ENCODE measurements at places on chromosomes 16 and 17.

GRCh38 chr17:33438578-33438977, 145.5 kb upstream of the ASIC2 start:
- DNase-seq = no peak

DNA sequence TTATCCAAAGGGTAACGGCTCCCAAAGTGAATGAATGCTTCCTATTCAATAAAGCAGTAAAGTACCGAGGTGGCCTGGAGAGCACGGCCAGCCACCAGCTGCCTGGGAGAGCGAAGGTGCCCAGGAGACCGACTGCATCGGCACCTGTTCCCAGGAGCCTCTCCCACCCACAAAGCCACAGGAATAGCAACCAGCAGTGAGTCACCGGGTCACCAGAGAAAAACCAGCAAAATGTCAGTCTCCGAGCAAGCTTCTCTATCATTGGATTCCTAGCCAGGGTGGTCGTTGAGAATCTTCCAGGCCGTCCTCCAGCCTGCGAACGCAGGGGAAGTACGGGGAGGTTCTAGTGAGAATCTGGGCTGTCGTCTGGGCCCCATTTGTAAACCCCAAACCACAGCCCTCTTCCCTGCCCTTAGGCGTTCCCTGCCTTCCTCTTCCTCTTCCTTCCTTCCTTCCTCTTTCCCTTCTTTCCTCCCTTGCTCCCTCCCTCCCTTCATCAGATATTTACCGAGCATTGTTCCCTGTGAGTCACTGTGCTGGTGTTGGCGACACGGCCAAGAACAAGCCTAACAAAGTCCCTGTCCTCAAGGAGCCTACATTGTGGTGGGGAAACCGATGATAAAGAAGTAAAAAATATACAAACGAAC, 114.6 kb downstream of the SLC39A11 start:
- no peak for DNase-seq

- no peak for DNase-seq
These were observed 10.2 kb downstream of the CNTNAP1 start for GRCh38 chr17:42692489-42692888.

DNA sequence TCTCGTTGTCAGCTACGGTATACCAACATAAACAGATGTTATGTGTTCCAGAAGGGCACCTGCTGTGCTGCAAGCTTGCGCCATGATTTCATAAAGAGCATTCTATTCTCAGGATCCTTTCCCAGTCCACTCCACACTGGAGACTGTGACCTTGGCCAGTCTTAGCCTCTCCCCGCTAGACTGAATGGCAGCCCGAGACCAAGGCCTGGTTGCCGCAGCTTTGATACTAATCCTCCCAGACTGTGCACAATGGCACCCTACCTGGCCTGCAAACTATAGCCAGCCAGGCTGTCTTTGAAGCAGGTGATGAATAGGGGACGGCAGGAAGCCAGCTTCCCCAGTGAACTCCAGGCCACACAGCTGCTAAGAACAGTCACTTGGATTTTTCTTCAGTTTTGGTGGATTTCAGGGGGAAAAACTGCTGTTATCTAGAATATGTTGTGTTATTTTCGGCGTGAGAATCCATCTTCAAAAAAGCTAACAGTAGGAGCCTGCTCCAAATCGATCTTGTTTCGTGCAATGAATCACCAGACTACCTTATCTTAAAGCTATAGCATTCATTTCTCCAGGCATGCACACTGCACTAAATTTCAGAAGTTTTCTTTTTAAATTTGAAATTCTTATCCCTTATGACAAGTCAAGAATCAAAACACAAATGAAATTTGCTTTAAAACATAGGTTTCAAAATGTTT, 289.0 kb downstream of the CEP112 start:
- DNase-seq = no peak

- no peak for DNase-seq
These were observed 51.7 kb upstream of the LGALS9 start for GRCh38 chr17:27579304-27579703.

DNA sequence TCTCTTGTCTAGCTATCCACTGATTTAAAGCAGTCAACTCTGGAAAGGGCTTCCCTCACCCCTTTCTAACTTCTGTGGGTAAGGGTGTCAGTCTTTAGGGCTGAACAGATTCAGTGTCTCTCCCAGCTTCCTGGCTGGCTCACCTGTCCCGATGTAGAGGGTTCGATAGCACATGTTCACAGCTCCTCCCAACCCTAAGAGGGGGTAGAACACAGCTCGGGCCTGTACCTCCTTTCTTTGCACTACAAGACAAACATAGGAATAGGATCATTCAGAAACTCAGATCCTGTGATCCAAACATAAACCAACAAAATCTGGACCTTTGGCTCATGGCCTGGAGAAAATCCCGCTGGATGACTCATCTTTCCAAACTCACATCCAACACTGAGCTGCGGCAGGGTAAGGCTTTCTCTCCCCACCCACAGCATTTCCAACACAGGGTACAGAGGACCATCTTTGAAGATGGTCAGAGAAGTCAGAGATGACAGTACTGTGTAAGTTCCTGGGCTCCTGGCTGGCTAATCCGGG, 5.8 kb upstream of the DHRS13 start:
- no peak for DNase-seq

DNA sequence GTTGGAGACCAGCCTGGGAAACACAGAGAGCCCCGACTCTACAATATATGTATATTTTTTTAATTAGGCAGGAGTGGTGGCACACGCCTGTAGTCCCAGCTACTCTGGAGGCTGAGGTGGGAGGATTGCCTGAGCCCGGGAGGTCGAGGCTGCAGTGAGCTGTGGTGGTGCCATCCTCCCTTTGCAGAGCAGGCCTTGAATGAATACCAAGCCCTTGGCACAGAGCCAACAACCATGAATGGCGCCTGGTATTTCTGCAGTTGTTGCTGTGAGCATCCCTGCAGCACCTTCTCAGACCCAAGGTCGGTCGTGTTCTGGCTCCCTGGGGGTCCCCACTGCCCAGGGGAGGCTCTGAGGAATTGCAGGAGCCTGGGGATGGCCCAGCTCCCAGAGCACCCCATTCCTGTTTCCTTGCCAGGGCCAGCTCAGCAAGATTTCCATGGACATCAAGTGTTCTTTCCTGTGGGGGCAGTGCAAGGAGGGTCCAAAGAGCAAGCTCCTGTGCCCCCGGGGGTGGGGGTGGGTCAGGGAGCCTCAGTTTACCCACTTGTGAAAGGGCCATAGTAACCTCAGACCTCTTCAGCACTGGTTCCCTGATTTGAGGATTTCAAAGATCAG, 25.6 kb upstream of the RMI2 start:
- no peak for DNase-seq

GRCh38 chr17:44355642-44356099, 8.0 kb downstream of the FAM171A2 start:
- DNase-seq = no peak

- no peak for DNase-seq
These were observed 16.5 kb downstream of the DCUN1D3 start for GRCh38 chr16:20883554-20884239.
